SW480 (cell line): ENCODE measurements at places on chromosomes 3 and 15.

GRCh38 chr3:141828890-141829289 is 47.6 kb upstream of the ATP1B3 start:
- peak; percentile 59 for DNase-seq

- DNase-seq: peak; percentile 90
These were observed 74.9 kb downstream of the TIPARP start for GRCh38 chr3:156749244-156749643.

DNA sequence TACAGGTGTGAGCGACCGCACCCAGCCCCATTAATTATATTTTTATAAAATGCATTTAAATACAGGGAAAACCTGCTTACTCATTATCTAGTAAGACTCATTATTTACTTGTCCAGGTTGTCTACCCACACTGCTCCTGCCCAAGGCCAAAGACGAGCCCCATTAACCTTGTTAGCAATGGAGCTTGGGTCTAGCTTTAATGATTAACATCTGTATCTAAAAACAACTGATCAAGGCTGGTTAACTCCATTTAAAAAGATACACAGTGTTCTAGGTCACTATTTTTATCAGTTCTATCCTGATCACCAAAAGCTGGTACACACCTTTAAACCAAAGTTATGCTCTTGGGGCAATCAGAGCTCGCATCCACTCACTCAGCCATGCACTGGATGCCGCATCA is 10.4 kb upstream of the NCKIPSD start:
- DNase-seq: no peak

DNA sequence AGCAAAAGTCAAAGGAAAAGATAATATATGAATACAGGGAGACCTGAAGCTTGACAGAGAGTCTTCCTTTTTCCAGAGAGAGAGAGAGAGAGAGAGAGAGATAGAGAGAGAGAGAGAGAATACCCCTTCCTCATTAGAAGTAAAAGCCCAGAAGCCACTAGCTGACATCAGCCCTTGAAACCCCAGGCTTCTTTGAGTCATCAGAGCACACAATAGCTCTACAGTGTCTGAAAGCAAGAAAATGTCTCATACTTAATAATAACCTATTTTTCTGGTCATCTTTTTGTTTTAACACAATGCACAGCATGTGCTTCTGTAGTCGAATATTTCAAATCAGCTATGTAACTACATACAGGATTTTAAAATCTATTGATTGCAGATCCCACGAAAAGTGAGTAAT is 109.2 kb upstream of the NANOGP8 start:
- no peak for DNase-seq

- DNase-seq: no peak
These were observed 34.9 kb downstream of the MORF4L1 start for GRCh38 chr15:78907577-78907976.

DNA sequence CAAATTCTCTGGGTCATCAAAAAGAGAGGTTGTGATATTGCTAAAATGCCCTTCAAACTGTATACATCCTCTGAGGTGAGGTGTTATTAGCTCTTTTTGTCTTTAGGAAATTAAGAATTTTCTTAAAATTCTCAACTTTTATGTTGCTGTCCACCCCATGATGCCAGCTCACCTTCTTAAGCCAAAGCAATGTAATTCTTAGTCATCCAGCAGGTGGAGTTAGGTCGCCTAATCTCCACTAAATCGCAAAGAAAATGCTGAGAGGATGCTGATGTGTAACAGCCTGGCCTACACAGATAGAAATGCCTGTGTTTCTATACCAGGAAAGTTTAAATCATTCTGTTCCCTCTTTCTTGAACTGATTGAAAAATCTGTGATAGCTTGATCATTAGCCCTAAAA is 770.2 kb upstream of the ALCAM start:
- peak; percentile 25 for DNase-seq

GRCh38 chr3:30503446-30503845 is 103.0 kb upstream of the TGFBR2 start:
- DNase-seq: no peak

DNA sequence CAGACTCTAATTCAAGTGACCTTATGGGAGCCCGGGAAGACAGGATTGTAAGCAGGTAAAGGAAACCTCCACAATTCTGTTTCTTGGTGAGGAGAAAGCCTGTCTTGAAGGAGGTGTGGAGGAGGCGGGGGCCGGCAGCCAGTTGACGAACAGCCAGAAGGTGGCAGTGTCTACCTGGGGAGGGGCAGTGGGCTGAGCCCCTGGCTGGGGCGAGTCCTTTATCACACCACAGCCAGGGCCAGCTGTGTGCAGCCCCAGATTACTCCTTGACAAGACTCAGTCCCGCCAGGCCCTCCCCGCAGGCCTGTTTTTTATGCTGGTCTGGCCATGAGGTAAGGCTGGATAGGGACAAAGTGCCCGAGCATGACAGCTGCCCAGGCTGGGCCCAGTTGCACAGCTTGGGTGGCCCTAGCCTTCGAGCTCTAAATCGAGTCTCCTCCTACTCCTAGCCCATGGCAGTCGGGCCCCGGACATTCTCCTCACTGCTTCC is 40.9 kb upstream of the IDH2 start:
- peak; percentile 36 for DNase-seq

DNA sequence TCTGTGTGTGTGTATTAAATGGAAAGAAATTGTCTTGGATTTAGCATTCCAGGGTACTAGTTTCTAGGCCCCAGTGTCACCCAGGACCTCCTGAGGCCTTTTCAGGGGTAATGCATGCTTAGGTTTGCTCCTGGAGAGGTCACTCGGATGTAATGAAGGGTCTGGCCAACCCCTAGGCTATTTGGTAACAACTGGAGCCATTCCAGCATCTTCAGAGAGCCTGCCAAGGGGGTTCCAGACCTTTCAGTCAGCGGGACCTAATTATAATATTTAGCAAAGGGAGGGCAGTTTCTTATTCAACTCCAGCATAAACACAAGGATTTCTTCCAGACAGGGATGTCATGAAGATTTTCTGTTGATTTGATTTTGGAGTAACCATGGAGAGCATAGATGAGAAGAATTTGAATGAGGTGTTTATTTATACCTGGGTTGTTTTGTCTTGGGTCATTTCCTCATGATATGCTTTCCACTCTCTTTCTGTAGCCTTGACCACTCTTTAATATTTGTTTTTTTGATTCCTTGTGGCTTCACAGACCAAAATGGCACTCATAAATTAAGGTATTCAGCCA is 17.4 kb downstream of the KAT2B start:
- DNase-seq: no peak

DNA sequence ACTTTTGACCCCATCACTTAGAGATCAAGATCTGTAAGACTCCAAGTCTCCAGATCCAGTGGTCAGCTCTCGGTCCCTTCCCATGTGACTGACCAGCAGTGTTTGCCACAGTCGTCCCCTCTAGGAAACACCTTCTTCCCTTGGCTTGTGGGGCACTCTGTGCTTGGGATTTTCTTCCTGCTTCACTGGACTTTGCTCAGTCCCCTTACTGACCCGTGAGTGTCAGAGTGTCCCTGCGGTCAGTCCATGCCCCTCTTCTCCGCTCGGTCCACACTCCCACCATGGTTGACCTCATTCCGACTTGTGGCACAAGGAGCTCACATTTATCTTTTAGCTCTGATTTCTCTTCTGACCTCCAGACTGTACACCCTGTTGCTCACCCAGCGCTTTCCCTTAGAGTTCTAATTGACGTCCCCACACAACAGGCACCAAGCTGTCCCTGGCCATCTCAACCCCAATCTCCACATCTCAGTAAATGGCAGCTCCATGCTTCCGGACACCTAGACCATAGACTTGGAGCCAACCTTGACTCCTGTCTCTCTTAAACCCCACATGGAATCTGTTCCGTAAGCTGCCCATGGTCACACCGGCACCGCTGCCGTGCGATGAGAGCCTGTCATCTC is 67.9 kb downstream of the APBA2 start:
- no peak for DNase-seq

GRCh38 chr3:6249679-6250078 is 611.2 kb upstream of the GRM7 start:
- no peak for DNase-seq

DNA sequence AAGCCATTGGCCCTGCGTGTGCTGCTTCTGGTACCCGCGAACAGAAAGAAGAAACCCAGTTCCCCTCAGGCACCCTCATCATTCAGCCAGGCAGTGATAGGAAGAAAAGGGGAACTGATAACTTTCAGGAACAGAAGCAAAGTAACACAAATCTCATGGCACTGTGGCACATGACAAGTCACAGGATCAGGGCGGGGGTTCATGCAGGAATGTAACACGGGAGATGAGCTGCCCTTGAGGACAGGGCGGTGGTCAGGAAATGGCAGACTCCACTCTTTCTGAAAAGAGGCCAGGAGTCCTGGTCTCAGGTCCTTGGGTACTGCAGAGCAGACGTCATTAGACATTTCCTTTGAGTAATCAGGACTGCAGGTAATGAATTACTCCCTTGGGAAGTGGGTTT is 95.5 kb downstream of the CCNL1 start:
- DNase-seq: no peak

DNA sequence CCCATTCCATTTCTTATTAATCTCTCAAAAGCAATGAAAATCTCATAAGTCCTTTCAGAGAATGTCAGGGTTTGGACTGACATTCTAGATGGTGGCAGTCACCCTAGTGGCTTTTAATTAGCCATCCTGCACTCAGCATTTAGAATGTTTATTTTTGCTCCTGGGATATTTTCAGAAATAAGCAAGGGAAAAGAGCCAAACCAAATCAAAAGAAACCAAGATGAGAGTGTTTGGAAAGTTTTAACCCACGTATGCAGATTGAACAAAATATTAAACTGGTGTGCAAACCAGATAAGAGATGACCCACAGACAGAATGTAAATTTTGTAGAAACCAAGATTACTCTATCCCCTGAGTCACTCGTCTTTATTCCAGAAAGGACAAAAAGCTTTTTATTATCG is 275.8 kb downstream of the SQOR start:
- no peak for DNase-seq

GRCh38 chr3:45946875-45947274 is 3.6 kb downstream of the CXCR6 start:
- DNase-seq: no peak

DNA sequence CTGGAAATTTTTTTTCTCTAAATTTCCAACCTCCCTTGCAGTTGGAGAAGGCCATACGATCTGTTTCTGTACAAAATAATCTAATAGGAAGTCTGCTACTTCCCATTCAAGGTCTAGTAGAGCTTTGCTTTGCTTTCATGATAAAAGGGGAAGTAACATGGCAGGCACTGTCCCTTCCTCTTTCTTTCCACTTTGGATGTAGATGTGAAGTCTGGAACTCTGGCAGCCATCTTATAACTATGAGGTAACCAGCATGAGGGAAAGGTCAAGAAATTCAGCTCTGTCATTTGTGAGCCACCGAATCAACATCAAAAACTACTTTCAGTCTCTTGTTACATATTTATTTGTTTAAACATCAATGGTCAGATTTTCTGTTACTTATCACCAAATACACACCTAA is 156.3 kb downstream of the MTHFS start:
- no peak for DNase-seq

DNA sequence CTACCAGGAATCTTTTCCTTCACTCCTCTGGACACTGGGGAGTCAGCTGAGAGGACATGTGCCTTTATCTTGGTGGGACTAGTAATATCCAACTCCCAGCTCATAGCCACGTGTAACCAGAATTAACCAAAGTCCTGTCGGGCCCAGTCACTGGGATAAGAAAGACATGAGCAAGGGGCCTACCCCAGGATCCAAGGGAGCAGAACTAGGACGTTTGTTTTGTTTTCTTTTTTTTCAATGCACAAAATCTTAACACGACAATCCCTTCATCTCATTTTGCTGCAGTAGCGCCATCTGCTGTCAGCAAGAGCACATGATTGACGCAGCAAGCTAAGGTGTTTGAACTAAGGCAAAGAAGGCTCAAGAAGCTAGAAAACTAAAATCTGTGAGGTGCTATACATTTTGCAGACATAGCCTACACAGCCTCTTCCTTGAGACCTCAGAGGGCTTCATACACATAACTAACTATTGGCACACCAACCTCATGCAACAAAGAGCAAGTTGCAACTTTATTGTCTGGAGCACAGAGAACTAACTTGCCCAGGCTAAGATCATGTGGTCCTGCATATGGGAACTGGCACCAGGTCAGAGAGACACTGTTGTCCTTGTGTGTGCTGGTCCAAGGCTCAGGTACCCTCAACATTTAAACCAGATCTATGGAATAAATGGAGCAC is 43.6 kb downstream of the RLBP1 start:
- peak; percentile 63 for DNase-seq

DNA sequence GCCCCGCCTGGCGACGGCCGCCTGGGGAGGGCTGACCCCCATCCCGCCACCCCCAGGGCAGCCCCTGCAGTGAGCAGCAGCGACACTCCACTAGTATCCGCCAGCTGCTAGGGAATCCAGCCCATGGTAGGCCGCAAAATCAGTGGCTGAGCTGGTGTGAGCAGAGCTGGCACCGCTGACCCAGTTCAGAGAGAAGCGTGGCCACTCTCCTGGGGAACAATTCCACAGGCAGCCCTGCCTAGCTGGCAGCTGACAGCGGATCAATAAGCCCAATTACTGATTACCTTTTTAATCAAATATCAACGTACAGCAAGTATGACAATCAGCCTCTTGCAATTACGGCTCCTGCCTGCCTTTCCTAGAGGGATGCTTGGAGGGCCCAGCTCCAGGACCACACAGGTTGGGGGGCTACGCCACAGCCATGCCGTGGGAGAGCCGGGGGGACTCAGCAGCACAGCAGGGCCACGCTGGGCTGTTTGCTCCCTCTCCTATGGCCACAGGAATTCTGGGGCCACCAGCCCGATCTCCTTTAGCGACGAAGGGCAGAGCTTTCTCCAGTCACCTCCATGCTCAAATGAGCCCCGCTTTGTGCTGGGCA is 13.9 kb downstream of the DNAJB8 start:
- no peak for DNase-seq

GRCh38 chr15:57540736-57541135 is 51.0 kb upstream of the MYZAP start:
- no peak for DNase-seq

GRCh38 chr15:66859688-66860253 is 157.7 kb downstream of the SMAD6 start:
- no peak for DNase-seq

DNA sequence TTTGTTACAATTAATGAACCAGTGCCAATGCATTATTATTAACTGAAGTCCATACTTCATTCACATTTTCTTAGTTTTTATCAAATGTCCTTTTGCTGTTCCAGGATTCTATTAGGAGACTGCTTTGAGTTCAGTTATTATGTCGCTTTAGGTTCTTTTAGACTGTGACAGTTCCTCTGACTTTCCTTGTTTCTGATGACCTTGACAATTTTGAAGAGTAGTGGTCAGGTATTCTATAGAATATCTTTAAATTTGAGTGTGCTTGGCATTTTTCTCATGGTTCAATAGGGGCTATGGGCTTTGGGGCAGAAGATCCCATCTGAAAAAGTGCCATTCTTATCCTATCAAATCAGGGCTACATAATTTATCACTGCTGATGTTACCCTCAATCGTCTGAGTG is 126.3 kb downstream of the APBA2 start:
- no peak for DNase-seq

GRCh38 chr3:12286927-12287726 is 1.7 kb upstream of the PPARG start:
- DNase-seq: peak; percentile 43

GRCh38 chr3:63042833-63043232 is 167.6 kb upstream of the CADPS start:
- DNase-seq: no peak
